ENCODE measurements at places on chromosomes 7 and 10.

DNA sequence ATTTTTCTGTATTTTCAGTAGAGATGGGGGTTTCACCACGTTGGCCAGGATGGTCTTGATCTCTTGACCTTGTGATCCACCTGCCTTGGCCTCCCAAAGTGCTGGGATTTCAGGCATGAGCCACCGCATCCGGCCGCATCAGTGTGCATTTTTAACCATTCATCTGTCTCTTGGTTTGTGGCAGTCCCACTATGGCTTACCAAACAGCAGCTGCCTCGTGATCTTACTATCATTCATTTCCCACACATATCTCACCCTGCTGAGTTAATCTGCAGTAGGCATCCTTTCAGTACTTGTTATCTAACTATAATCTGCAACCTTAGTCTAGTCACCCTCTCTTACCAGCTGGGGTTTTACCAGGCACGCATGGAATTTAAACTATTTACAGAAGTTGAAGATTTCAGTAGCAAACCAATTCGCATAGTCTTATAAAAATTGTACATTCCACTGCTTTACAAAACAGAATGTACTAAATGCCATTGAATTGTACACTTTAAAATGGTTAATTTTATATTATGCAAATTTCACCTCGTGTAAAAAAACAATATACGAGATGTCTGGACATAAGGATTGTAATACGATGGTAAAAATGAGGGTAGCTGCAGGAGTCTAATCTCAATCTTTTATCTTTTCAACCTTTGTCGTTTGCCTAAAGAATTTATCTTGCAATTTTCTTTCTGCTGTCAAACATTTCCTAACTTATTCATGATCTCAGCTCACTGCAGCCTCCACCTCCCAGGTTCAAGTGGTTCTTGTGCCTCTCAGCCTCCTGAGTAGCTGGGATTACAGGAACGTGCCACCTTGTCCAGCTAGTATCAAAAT lies 4.6 kb upstream of the TBC1D12 start:
- no peak for DNase-seq

- DNase-seq, result no peak
These were observed 765.3 kb downstream of the REEP3 start for GRCh38 chr10:64286533-64286932.

GRCh38 chr7:80829527-80829926 lies 89.3 kb downstream of the SEMA3C start:
- no peak for DNase-seq

DNA sequence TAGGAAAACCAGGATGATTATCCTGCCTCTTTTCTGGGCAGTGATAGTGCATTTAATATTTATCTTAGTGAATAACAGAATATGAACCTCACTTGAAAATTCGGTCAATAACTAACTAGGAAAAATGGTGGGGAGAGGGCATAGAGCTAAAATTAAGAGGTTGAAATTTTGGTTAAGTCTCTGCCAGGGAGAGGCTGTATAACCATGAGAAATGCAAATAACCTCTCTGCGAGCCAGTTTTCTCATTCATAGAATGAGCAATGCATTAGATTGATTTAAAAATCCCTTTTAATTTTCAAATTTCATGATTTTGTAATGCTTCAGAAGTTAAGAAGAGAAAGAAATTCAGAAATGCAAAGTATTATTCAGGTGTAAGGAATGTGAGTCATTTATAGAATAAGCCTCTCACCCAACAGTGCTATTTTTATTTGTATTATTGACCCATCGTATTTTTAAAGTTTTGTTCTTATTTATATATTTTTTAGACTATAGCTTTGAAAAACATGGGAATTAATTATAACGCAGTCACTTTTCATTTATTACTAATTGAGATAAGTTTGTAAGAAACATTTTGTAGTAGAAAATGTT lies 104.7 kb downstream of the PHF14 start:
- no peak for DNase-seq

GRCh38 chr10:23284674-23285335 lies 59.8 kb downstream of the C10orf67 start:
- DNase-seq, result no peak

- DNase-seq, result no peak
These were observed 538.5 kb upstream of the MKI67 start for GRCh38 chr10:128664729-128665128.

GRCh38 chr10:34985823-34986222 lies 104.3 kb downstream of the CUL2 start:
- DNase-seq, result no peak

- DNase-seq, result no peak
These were observed 125.7 kb downstream of the TSPAN12 start for GRCh38 chr7:120732256-120732655.

GRCh38 chr7:112334366-112334765 lies 115.9 kb upstream of the IFRD1 start:
- no peak for DNase-seq

- DNase-seq, result no peak
These were observed 55.2 kb downstream of the MAGI2 start for GRCh38 chr7:79398138-79398749.

DNA sequence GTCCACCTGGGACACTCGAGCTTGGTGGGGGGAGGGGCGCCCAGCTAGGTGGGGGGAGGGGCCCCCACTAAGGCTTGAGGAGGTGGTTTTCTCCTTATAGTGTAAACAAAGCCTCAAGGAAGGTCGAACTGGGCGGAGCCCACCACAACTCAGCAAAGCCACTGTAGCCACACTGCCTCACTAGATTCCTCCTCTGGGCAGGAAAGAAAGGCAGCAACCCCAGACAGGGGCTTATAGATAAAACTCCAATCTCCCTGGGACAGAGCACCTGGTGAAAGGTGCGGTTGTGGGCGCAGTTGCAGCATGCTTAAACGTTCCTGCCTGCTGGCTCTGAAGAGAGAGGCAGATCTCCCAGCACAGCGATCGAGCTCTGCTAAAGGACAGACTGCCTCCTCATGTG lies 133.1 kb downstream of the SNX13 start:
- no peak for DNase-seq

GRCh38 chr10:104300002-104300735 lies 31.2 kb downstream of the GSTO2 start:
- no peak for DNase-seq

- DNase-seq, result peak; percentile 37
These were observed 44.7 kb downstream of the KLF6 start for GRCh38 chr10:3740157-3740871.

DNA sequence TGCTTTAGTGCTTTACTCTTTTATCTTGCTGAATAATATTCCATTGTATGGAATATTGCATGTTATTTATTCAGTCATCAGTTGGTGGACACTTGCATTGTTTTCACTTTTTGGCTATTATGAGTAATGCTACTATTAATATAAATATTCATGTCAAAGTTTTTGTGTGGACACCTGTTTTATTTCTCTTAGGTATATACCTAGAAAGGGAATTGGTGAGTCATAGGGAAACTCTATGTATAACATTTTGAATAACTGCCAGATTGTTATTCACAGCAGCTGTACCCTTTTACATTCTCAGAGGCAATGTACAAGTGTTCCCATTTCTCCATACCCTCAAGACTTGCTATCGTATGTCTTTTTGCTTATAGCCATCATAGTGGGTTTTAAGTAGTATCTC lies 268.7 kb downstream of the SEMA3A start:
- DNase-seq, result no peak

- DNase-seq, result no peak
These were observed 163.5 kb upstream of the ZMIZ1 start for GRCh38 chr10:78905015-78905956.

DNA sequence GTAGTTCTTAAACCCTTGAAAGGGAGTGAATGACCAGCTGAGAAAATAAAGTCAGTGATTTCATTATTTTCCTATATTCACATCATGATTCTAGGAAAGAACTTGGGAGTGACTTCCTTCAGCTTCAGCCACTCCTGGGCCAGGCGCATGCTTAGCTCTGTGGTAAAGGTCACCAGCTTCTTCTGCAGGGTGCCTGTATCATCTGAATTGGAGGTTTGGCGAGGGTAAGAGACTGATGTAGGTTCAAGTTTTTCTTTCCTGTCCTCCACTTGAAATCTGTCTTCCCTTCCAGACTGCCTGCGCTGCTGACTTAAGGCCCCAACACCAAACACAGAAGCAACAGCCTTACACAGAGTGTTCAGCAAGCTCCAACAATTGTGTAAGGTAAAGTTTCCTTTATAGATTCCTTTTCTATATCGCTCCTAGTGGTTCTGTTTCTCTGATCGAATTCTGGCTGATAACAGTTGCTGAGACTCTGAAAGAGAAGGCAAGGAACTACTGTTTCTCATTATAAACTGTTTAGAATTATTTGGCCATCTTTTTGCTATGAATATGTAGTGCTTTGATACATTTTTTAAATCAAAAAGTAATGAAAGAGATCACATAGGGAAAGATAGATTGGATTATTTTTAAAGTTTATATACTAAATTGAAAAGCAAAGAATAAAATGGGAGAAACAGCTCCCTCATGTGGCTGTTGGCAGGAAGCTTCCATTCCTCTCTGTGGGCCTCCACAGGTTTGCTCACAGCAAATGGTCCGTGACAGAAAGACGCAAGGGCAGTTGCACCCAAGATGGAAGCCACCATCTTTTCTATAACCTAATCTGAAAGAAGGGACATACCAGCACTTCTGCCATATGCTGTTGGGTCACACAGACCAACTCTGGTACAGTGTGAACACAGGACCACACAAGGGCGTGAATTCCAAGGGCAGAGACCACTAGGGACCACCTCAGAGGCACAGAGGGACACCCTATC lies 14.0 kb downstream of the GATAD1 start:
- peak; percentile 18 for DNase-seq

DNA sequence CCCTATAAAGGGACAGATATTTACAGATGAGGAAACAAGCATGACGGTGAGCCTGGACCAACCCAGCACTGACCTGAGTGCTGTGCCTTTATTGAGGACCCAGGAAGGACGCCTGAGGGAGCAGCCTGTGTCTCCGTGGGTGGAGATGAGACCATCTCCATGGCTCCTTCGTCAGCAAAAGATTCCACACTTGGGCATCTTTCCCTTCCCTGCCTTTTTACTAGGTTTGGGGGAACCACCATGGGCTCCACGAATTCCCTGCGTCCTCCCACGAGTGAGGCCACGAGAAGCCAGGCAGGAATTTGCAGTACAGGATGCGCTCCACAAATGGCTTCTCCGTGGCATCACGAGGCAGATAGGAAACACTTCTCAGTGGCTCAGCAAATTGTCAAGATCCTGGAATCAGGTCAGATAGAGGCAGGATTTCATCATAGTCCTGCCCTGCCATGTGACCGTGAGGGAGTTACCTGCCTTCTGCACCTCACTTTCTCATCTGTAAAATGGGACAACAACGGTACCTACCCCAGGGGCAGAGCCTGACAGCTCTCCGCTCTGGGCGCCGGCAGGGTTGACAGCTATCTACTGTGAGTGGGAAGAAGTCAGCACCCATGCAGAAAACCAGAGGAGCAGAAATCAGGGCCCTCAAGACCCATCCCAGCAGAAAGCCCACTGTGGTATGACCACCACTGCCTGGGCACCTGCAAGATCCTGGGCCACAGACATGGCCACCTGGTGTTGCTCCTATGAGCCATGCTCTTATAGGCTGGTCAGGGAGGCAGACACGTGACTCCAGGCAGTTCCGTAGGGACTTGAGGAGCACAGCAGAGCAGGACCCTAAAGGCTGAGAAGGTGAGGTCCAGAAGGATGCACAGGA lies 80.1 kb downstream of the GRID1 start:
- no peak for DNase-seq

DNA sequence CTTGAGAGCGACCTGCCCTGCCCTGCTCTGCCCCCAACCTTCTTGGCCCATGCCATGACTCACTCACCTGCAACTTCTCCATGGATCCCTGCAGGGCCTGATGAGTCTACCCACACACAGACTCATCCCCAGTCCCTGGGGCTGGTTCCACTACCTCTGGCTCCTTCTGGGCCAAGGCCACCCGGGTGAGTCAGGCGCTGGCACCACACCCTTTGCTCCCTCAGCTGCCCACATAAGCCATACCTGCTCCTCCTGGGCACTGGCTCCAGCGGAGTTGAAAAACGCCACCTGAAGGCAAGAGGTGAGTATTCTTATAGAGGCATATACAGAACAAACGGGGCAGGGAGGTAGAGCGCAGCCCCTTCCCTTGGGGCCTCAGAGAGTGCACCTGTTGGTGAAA lies 16.2 kb upstream of the MTPAP start:
- DNase-seq, result no peak

- no peak for DNase-seq
These were observed 5.0 kb downstream of the ALDH18A1 start for GRCh38 chr10:95651346-95652060.

DNA sequence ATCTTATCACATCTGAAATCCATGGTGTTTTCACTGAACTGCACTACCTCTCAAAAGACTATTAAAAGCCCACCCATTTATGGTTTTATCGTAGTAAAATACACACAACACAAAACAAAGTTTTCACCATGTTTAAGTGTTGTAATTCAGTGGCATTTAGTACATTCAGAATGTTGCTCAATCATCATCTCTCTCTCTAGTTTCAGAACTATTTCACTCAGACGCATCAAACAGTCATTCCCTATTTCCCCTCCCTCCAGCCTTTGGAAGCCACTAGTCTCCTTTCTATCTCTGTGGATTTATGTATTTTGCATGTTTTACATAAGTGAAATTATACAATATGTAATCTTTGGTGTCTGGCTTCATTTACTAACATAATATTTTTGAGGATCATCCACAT lies 332.6 kb downstream of the TNS3 start:
- no peak for DNase-seq

GRCh38 chr10:71080381-71081228 lies 131.8 kb upstream of the UNC5B start:
- no peak for DNase-seq

GRCh38 chr7:24828891-24829661 lies 71.8 kb upstream of the GSDME start:
- no peak for DNase-seq

DNA sequence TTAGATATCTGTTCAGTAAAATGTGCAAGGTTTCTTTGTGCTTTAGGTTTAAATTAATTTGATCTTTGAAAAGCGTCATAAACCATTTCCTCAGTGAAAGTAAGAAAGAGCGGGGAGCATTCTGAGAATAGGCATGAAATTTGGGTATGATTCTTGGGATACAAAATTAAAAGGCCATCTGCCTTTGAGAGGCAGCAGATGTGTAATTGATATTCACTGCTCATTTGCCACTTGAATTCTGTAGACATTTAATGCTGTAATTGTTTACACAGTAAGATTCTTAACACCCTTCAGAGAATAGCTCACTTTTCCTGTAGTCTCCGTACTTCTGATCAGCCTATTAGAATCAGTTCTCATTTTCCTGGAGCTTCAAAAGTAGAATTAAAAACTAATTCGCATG lies 18.7 kb downstream of the FRMD4A start:
- DNase-seq, result no peak

GRCh38 chr7:156929789-156930539 lies 19.5 kb upstream of the NOM1 start:
- DNase-seq, result no peak
